ENCODE measurements at places on chromosomes 6 and 20.
A peak's percentile ranks its signal among the peaks of the same experiment; 100 is the strongest.

DNA sequence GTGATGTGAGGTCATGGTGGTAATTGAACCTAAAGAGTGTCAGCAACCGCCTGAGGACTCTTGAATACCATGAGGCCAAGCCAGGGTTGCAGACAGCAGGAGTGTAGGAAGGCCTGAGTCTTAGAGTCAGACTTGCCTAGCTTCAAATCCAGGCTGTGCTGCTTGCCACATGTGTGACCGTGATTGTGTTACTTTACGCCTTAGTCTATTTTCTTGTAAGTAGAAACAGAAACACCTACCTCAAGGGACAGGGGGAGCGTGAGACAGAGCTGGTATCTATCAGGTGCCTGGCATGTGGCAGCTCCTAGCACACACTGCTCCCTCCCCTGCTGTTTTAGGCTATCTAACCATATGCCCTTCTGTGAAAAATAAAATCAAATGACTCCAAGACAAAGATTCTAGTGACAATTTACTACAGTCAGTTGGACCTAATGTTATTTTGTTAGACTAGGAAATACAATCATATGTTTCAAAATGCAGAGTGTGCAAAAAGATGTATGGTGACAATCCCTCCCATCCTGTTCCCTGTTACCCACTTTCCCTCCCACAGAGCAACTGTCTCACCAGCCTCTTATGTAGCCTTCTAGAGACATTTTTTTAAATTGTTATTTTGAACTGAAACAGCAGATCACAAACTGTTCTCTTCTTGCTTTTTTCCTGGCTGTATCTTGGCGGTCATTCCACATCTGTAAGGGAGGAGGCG, 21.7 kb downstream of the TAF8 start:
- no peak for DNase-seq

- no peak for DNase-seq
Measured at GRCh38 chr6:88650029-88650619, 313.3 kb downstream of the RNGTT start.

- DNase-seq, result peak; percentile 70
Measured at GRCh38 chr6:90397929-90398674, 101.5 kb upstream of the BACH2 start.

DNA sequence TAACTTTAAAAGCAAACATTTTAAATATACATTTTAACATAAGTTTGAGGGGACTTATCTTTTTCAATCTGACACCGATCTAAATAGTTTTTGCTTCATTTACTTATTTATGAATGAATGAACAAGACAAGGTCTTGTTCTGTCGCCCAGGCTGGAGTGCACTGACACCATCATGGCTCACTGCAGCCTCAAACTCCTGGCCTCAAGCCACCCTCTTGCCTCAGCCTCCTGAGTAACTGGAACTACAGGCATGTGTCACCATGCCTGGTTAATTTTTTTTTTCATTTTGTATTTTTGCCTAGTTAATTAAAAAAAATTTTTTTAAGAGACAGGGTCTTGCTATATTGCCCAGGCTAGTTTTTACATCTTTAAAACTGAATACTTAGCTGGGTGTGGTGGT, 25.4 kb downstream of the FBXO9 start:
- DNase-seq, result no peak

DNA sequence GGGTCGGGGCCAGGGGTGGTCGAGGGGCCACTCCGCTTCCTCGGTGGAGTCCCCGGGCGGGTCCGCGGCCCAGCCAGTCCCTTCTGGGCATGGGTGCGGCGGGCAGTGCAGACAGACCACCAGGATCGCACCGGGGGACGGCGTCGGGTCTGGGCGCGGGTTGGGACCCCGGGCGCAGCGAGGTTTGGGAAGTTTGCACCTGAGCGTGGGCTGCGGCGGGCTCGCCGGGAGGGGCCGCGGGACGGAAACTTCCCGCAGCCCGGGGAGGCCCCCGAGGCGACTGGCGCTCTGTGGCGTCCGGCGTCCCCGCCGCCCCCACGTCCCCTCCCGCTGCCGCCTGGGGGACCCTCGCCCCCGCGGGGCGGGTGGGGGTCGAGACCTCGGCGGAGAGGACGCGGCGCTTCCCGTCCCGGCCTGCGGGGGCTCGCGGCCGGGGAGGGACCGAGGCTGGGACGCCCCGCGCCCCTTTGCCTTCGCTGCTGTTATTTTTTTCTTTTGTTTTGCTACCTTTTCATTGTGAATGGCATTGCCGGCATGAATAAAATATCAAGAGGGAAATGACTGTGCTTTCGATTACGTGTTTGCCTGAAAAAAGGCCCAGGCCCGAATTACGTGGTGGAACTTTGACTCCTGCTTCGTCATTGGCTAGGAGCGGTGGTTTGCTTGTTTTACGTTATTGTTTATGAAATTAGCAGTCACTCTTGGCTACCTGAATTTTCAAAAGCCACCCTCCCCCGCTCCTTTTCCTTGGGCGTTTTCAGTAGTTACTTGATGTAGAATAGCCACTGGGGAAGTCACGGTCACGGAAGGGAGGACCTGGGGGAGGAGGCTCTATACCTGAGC, 703 bp downstream of the SNX9 start:
- peak; percentile 32 for DNase-seq

GRCh38 chr6:85134172-85134571, 315.7 kb upstream of the NT5E start:
- DNase-seq, result no peak

DNA sequence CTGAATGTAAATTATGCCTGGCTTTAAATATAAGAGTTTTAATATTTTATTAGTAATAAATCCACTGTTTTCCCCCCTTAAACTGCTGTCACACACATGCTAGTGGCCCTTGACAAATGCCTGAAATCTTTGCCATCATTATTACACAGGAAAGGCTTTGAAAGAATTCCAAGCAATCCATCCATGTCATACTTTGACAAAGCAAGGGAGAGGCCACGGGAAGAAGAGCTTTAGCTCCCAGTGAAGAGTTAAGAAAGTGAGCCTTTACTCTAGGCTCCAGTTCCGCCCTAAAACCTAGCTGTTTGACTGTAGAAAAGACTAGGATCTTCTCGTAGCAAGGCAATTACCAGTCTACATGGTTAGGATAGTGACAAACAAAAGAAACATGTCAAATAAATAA, 147.9 kb downstream of the GMDS start:
- no peak for DNase-seq

GRCh38 chr20:31811796-31812728, 7.1 kb upstream of the MYLK2 start:
- DNase-seq, result no peak

DNA sequence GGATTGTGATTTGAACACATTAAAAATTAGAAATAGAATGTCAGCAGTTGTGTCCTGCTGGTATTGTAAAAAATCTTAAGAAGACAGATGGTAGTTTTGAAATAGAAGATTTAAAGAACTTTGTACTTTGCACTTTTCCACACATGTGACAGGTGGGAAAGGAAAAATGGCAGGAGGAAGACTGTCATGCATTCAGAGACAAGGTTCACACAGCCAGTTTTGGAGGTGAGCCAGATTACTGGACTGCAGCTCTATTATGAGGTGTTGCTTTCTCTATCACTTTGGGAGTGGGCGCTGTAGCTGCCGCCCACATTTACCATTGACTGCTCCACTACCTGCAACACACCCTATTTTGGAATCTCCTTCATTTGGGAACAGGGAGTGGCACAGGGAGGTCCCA, 12.1 kb upstream of the NDUFAF4 start:
- no peak for DNase-seq

DNA sequence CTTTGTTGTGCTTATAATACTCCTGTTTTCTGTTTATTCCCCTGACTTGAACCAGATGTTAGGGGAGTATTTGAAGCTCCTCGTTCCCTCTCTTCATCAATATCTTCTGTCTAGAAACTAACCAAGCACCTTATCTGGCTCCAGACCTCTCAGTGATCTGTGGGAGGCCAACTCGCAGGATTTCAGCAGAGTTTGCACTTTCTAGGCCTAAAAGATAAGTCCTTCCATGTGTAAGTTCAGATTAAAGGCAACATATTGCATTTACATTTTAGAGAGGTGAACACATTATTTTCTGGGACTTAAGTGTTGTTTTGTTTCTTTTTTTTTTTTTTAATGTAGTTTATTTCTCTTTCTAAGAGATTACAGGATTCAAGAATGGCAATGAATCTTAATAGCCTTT, 139.4 kb upstream of the AKAP12 start:
- no peak for DNase-seq

GRCh38 chr6:33271117-33271467, 584 bp downstream of the VPS52 start:
- DNase-seq, result no peak

DNA sequence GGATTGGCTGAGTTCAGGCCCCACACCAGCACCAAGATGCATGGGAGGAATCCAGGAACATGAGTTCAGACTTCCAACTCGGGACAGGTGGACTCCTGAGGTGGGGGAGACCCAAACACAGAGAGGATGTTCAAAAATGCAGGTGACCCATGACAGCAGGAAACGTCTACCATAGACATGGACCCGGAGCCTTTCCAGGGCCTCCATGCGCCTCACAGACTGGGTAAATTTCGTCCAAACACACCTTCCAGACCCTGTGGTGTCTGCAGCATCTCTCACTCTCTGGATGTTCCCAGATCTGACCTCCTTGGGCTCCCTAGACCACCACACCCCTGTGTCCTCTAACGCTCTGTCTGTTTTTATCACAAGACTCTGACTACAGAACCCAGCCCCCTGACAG, 87.7 kb downstream of the PXDC1 start:
- DNase-seq, result no peak

- DNase-seq, result no peak
Measured at GRCh38 chr6:168159506-168159905, 80.5 kb upstream of the FRMD1 start.

- DNase-seq, result no peak
Measured at GRCh38 chr20:2773812-2774211, 26.6 kb downstream of the CPXM1 start.

DNA sequence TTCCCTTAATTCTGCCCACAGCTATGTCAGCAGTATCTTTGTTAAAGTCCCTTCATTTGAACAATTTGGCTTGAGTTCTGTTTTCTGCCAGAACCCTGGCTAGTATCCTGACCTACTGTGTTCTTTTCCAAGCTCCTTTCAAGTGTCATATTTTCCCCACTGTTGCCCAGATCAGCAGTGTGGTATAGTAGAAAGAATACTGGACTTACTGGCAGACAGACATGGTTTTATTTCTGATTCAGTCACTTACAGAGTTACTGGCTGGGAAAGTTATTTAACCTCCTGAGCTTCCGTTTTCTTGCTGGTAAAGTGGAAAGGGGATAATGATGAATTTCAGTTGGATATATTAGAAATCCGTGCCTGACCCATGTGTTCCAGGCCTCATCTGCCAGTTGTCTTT, 39.8 kb upstream of the RAB23 start:
- no peak for DNase-seq

GRCh38 chr6:1630771-1631217, 21.1 kb downstream of the FOXC1 start:
- DNase-seq, result no peak

- DNase-seq, result no peak
Measured at GRCh38 chr20:45070932-45071632, 29.8 kb downstream of the KCNS1 start.

GRCh38 chr6:79073888-79074287, 4.2 kb downstream of the PHIP start:
- no peak for DNase-seq

DNA sequence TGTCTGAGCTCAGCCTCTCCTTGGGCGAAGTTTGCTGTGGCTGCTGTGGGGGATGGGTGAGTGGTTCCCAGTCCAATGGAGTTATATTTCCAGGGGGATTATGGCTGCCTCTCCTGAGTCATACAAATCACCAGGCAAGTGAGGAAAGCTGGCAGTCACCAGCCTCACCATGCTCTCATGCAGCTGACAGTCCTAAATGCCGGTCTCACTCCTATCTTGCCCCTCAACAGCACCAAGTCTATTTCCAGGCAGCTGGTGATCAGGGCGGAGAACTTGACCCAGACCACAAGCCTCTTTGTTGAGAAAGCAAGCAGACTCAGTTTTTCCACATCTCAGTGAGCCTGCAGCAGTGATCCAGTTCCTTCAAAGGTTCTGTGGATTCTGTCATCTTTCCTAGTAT, 98.9 kb downstream of the TBC1D32 start:
- no peak for DNase-seq

- DNase-seq, result no peak
Measured at GRCh38 chr6:136840276-136841001, 18.0 kb downstream of the PEX7 start.

DNA sequence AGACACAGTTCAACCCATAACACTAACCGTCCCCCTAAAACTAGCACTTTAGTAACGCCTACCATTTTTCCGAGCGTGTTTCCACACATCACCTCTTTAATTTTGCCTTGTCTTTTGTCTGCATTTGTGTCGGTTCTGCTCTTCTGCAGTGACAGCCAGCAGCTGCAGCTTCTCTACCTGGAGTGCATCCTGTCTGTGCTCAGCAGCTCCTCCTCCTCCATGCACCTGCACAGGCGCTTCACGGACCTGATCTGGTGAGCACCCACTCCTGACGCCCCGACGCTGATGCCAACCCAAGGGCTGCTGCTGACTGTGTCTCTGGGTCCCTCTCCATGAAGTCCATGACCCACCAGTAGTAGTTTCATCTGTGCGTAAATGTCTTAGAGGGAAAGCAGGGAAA, 35.4 kb upstream of the PBOV1 start:
- DNase-seq, result no peak

- no peak for DNase-seq
Measured at GRCh38 chr6:134553936-134554335, 236.0 kb upstream of the SGK1 start.

- no peak for DNase-seq
Measured at GRCh38 chr20:61779176-61779965, 286.3 kb downstream of the TAF4 start.

- no peak for DNase-seq
Measured at GRCh38 chr6:13696226-13696625, 15.4 kb downstream of the RANBP9 start.

GRCh38 chr20:21396599-21397340, 556 bp downstream of the NKX2-4 start:
- DNase-seq, result no peak

- DNase-seq, result no peak
Measured at GRCh38 chr6:169115632-169116031, 138.0 kb downstream of the THBS2 start.

- DNase-seq, result no peak
Measured at GRCh38 chr20:57672164-57672563, 37.7 kb downstream of the PMEPA1 start.

GRCh38 chr6:108805611-108806167, 42.5 kb upstream of the ARMC2 start:
- no peak for DNase-seq

DNA sequence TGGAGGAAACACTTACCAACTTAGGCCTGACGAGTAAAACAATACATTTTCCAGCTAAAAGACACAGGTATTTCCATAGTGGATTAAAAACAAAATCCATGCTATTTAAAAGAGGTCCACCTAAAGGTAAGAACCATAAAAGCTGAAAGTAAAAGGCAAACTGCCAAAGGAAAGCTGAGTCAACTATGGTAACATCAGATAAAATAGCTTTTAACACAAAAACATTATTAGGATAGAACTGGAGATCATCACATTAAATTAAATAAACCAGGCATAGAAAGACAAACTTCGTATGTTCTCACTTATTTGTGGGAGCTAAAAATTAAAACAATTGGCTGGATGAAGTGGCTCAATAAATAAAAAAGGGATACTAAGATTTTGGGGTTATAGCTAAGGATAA, 166.8 kb upstream of the SLC22A16 start:
- DNase-seq, result no peak

Measured in activated effector memory CD4-positive, alpha-beta T cell treated with Interleukin-2 at 50 U/mL for 16 hours (primary cell).